ENCODE measurements at places on chromosomes 3 and 15.
A peak's percentile ranks its signal among the peaks of the same experiment; 100 is the strongest.

DNA sequence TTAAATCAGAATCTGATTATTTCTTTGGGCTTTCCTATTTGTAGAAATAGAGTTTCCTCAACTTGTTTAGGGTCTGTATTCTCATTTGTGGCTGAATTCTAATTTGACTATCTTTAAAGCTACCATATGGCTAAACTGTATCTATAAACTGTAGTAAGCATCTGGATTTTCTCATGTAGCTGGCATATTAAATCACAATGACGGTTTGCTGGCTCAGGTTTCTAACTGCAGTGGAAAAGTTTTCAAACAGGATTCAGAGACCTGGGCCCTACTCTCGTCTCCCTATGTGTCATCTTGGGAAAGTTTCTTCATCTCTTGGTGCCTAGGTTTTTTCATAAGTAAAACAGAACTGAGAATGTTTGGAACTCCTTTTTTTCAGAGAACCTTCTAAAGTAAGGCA, 68.3 kb downstream of the GALK2 start:
- no peak for DNase-seq

DNA sequence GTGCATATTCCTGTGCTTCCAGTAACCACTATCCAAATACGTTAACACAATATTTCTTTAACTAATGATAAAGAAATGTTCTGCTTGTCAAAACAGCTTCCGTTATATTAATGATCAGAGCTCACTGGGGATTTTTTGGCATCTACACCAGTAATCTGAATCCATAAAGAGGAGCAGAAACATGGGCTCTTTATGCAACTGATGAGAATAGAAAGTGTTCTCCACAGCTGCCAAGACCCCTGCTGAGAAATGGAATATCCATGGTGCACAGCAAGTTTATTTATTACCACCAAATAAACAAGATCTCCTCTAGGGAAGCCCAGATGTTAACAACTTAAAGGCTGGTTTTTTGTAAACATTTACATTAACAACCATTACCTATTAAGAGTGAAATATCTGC, 54.5 kb downstream of the ALDH1A2 start:
- DNase-seq, result no peak

DNA sequence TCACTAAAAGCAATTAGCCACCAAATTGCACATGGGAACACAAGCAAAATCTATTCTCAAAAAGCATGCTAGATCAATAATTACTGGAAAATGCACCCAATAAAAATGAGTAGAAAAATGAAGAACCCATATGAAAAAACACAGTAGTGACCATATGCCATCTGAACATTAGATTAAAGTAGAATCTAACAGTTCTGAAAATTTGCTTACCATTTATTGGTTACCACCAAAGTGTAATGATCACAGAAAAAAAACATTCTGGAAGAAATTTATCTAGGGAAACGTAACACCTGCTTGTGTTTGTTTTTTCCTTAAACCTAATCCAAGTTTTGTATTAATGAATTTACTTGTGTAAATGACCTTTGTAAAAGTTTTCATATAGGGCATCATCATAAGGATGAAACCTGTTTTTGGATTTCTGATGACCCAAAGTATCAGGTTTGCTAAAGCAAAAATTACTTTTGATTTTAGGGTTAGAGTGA, 37.6 kb upstream of the AADAC start:
- DNase-seq, result no peak

GRCh38 chr15:74399511-74400312, 32.3 kb upstream of the CYP11A1 start:
- DNase-seq, result no peak

DNA sequence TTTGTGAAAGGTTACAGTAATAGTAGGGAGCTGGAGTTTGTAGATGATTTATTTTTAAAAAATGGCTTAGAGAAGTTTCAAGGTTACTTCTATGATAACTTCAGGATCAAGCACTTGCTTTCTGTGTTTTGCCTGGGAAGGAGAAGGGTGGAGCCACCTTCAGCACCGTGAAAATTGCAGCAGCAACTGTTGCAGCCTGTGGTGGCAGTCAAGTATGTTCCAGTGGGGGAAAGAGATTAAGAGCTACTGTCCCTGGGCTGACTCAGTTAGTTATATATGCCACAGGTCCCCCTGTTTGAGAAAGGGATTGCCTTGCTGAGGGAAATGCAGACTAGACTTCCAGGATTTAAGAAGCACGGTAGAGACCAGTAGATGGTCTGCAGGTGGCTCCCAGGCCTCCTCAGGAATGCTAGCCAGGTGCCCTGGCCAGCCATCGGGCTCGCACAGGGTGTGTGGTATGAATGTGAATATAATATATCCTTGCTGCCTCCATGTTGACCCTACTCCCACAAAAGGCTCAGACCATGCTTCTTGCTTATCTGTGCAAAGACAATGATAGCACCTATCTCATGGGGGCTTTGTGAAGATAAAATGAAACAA, 389.5 kb downstream of the CACNA2D3 start:
- no peak for DNase-seq

- no peak for DNase-seq
Observed at GRCh38 chr15:62618432-62618831, 424.1 kb upstream of the TPM1 start.

DNA sequence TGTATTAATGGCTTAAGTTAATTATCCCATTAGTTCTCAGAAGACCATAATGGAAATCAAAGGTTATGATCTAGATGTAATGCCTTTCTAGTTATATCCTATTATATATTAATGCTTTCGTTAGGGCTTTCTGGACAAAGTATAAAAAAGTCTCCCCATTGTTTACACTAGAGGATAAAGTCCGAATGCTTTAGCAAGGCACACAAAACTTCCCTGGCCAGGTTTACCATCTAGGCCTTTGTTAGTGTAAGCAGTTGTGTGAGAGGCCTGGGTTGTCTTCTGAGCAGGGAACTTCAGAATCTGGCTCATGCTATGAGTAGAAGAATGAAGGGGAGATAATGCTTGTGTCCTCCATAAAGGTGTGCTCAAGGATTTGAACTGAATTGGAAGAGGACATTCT, 106.3 kb upstream of the MEIS2 start:
- no peak for DNase-seq

DNA sequence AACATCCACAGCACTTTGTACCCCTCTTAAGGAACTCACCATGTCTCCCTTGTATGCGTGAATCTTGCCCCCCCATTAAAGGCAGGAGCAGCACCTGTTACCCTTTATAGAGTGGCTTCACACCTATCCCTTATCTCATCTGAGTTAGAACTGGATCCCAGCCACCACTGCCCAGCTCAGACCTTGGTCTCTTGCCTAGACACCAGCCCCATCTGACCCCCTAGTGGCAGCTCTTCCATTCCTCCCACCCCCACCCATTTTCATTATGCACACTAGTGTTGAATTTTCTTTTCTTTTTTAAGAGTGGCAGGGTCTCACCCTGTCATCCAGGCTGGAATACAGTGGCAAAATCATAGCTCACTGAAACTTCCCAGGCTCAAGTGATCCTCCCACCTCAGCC, 3.2 kb upstream of the ZFYVE19 start:
- no peak for DNase-seq

GRCh38 chr3:15286022-15286421, 46.4 kb downstream of the SH3BP5 start:
- no peak for DNase-seq

- DNase-seq, result no peak
Observed at GRCh38 chr3:12396471-12396870, 87.8 kb upstream of the TSEN2 start.

- DNase-seq, result no peak
Observed at GRCh38 chr15:90039996-90040395, 38.9 kb downstream of the ZNF710 start.

DNA sequence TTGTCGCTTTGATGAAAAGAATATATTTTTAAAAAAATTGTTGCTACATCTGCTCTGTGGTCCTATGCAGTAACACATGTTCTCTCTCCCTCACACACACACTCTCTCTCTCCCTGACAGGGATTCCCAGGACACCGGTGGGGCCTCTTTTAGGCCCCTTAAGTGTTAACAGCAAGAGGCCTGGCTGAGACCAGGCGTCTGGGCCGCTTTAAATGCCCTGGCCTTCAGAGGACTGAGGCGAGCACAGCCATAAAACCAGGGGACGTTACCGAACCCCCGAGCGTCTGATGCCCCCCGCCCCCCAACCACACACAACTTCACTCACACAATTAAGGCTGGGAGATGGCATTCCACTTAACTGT, 1.7 kb downstream of the BNC1 start:
- no peak for DNase-seq

- DNase-seq, result no peak
Observed at GRCh38 chr15:68211656-68212320, 6.7 kb upstream of the CALML4 start.

- DNase-seq, result no peak
Observed at GRCh38 chr3:39907981-39908380, 98.6 kb downstream of the MYRIP start.

DNA sequence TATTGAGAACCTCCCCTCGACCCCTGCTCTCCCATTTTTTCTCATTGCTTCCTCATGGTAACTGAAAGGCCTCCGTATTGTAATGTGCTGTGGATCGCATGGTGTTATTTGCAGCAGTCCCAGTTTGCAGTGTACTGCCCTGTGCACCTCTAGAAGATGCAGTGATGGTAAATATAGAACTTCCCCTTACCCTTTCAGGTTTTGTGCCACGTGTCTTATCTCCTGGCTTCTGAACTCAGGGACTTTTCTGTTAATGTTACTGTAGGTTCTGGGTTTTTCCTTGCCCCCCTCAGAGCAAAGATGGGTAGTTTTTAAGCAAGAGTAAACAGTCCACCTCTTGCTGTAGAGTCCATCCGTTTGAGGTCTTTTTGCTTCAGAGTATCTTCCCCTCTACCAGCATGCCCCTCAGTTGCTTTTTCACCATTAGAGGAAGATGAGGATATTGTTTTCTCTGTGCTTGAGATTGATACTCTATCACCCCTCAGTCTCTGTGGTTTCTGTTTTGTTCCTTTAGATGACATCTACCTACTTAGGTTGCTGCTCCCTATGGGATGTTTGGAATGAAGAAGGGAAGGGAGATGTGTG, 22.4 kb downstream of the CHD2 start:
- DNase-seq, result no peak

DNA sequence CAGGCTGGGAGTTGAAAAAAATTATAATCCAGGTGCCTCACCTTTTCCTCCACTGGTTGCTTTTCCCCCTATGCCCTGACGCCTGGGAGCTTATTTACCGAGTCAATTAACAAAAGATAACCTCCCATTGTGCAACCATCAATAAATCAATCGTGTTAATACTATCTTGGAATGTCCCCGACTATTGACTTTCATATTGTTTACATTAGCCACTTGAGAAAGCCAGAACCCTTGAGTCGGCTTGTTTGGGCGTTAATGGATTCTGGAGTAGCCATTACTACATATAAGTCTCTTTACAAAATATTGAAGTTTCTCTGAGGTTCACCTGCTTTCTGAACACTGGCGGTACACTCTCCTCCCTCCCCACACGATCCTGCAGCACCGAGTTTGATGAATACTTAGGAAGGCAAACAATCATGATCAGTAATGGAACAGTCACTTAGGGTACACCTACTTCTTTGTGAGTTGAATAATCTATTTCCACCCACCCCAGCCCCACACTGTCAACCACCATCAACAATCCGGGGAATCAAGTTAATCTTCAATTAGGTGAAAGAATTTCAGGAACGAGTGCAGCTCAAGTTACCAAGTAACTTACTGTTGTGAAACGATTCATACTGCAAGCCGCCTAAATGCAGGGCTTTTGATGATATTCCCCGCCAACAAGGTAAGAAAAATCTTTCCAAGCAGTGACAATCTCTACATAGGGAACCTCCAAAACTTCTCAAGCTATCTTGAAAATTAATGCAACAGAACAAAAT, 159.3 kb upstream of the NR2F2 start:
- no peak for DNase-seq

- DNase-seq, result no peak
Observed at GRCh38 chr15:41104234-41104633, 11.8 kb downstream of the INO80 start.

GRCh38 chr15:56248311-56248992, 4.8 kb upstream of the RFX7 start:
- DNase-seq, result no peak

GRCh38 chr15:39963786-39964185, 29.9 kb downstream of the EIF2AK4 start:
- DNase-seq, result no peak

- no peak for DNase-seq
Observed at GRCh38 chr3:69186575-69187093, 64.2 kb upstream of the LMOD3 start.

DNA sequence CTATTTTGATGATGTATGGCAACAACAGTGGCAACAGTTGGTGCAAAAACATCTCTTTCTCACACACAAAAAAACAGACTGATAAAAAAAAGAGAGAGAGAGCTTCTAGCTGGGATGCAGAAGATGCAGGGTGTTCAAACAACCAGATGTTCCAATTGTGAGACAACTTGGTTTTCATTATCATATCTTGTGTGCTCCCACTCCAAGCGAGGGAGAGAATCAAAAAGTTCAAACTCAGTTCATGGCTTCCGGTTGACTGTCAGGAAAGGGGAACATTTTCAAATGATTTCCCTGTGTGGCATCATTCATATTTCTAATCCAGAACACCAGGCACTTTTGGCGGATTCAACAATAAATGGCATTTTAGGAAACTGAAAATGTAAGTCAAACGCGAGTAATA, 72.1 kb downstream of the RSL24D1 start:
- no peak for DNase-seq

DNA sequence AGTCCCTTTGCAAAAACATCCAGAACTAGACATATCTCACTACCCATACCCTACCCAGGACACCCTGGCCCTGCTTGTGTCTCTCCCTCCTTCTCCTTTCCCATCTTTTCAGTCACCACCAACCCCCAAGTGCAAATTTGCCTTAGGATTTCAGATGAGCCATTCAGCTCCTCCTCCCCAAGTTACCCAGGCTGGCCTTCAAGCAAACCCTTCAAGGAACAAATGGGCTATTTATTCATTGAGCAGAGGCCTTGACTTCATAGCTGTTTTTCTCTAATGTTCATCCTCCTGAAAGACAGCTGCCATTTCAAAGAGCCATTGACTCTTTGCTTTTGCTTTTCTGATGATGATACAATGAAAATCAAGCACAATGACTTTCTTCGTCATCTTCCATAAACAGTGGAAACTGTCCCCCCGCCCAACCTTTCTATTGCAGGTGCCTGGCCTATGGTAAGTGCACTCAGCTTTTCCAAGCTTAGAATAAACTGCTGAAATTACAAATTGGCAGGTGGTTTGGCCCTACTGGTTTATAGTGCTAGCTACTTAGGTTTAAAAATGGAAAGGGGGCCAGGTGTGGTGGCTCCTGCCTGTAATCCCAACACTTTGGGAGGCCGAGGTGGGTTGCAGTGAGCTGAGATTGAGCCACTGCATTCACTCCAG, 26.1 kb upstream of the KLHL6 start:
- no peak for DNase-seq

GRCh38 chr3:161386991-161387770, 15.9 kb upstream of the SPTSSB start:
- no peak for DNase-seq

DNA sequence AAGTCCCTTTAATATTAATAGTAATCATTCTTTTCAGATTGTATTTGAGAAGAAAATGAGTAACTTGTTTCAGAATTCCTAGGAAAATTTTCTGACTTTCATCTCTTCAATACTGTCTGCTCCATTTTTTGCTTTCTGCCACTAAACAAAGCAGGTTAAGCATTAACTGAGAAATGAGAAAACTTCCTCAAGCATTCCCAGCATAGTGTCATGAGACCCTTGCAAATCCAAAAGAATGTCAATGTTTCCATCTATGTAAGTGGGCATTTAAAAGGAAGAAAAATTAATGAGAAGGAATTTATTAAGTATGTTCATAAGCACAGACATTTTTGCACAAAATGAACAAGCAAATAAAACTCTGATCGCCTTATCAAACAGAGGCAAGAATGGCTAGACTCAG, 148.0 kb upstream of the STRIT1 start:
- DNase-seq, result no peak

GRCh38 chr3:42501681-42502428, 588 bp upstream of the VIPR1 start:
- DNase-seq, result peak; percentile 57

GRCh38 chr15:77706482-77707244, 74.0 kb upstream of the LINGO1 start:
- no peak for DNase-seq

Measured in activated T-helper 9 cell treated with anti-CD3 and anti-CD28 coated beads, Interleukin-2, amount 50 U/mL, for 16 hours (primary cell).